Effector CD4-positive, alpha-beta T cell (primary cell): ENCODE measurements at places on chromosomes 1 and 21.

GRCh38 chr1:108612496-108612895 lies 48.4 kb downstream of the HENMT1 start:
- no peak for DNase-seq

DNA sequence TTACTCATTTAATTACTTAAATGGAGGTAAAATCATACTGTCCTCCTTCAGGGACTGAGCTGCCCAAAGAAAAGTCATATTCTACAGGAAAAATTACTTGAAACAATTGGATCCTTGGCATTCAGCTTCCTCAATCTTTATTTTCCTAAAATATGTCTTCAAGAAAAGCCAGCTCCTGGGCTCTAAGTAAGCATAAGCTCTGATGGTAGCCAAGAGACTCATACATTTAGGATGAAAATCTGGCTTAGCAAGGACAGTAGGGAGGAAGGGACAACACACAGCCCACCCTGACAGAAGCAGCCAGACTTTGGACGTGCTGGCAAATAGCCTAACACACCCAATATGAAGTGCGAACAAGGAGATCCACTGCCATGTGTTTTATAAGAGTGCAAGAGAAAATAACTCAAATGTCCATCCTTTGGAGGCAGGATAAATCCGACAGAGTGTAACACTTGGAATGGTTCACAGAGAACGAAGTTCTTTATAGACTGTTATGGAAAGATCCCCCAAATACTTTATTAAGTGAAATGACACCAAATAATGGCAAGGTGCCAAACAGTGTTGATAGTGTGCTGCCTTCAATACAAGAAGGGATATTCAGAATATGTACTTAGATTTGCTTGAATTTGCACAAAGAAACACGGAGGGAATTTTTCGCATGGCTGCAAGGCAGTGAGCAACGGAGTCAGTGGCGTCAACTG lies 14.1 kb downstream of the CAPN8 start:
- no peak for DNase-seq

GRCh38 chr1:235268379-235269125 lies 59.4 kb downstream of the ARID4B start:
- DNase-seq: no peak

GRCh38 chr1:60374537-60374936 lies 301.0 kb upstream of the C1orf87 start:
- no peak for DNase-seq

DNA sequence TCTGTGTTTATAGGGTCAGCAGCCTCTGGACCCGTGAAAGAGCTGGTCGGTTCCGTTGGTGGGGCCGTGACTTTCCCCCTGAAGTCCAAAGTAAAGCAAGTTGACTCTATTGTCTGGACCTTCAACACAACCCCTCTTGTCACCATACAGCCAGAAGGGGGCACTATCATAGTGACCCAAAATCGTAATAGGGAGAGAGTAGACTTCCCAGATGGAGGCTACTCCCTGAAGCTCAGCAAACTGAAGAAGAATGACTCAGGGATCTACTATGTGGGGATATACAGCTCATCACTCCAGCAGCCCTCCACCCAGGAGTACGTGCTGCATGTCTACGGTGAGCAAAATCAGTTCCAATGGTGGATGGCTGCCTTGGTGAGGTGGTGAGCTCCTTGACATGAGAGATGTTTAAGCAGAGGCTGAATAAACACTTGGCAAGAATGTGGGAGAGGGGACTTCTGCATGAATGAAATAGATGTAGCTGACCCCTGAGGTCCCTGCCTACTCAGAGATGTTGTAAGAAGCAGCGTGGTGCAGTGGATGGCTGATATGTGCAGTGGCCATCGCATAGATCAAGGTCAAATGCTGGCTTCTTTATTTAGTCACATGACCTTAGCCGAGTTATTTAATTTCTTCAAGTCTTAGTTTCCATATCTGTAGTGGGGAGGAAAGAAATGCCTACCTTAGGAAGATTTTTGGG lies 9.3 kb downstream of the SLAMF7 start:
- DNase-seq: no peak

DNA sequence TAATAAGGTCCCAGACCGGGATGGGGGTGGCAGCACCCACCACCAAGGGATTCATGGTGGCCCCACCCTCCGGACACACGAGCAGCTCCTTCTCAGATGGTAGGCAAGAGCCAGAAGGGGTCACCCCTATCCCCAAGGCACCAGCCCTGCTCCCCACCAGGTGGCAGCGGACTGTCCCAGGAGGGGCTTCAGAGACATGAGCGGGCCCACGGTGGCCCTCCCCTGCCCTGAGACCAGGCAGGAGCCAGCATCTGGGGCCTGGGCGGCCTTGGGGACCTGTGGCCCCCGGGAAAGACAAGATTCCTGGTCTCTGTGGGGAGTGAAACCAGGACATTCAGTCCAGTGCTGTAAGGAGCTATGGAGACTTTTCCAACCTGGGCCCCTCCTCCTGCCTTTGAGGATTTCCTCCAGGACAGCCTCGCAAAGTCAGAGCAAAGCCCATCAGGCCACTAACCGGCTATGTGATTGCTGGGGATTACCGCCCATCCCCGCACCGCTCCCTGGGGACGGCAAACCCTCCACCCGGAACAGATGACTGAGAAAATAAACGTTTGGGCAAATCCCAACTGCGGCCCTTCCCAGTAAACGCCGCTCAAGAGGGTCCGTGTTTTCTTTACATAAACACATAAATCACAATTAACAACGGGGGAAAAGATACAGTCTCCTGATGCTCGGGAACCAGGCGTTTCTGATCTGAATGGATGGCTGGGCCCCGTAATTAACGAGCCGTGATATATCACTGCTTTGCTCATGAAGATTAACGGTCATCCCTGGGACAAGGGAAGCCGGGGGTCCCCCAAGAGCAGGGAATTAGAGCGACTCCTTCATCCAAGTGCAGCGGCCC lies 50.9 kb upstream of the ARHGEF16 start:
- no peak for DNase-seq

GRCh38 chr1:25571522-25571970 lies 28.1 kb downstream of the LDLRAP1 start:
- DNase-seq: no peak

DNA sequence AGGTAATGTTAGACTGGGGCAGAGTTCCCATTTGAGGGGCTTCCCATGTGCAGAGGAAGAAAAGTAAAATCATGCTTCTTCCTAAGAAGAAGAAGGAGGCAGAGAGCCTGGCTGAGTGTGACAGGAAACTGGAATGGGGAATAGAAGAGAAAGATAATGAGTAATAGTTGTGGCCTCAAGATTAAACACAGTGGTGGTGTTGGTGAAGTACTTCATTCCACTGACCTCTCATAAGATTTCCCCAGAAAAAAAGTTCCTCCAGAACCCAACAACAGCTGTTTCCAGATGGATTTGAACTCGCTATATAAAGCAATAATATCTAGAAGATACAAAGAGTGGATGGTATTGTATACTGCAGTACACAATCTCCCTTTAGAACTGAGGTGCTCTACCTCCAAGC lies 13.0 kb downstream of the RGS1 start:
- no peak for DNase-seq

GRCh38 chr1:112620377-112620695 lies 704 bp downstream of the CAPZA1 start:
- DNase-seq: no peak

- DNase-seq: no peak
Measured at GRCh38 chr21:33395891-33396331, 7.3 kb upstream of the IFNGR2 start.

GRCh38 chr1:208604295-208604694 lies 360.1 kb upstream of the PLXNA2 start:
- no peak for DNase-seq

DNA sequence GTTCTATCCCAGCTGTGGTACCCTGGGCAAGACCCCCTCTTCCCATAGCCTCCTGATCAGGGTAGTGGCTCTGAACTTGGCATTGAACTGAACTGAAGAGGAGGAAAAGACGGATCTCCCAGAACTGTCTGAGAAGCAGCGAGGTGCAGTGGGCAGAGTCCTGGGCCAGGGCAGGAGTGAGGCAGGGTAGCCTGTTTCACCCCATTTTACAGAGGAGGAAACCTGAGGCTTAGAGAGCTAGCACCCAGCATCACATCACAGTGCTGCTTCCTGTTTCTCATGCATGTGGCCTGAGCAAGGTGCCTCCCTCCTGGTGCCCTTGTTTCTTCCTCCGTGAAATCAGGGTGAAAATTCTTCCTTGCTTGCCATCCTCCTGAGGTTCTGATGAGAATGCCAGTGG lies 17.1 kb downstream of the ZNF362 start:
- no peak for DNase-seq
